ENCODE measurements at places on chromosomes 4 and X.

DNA sequence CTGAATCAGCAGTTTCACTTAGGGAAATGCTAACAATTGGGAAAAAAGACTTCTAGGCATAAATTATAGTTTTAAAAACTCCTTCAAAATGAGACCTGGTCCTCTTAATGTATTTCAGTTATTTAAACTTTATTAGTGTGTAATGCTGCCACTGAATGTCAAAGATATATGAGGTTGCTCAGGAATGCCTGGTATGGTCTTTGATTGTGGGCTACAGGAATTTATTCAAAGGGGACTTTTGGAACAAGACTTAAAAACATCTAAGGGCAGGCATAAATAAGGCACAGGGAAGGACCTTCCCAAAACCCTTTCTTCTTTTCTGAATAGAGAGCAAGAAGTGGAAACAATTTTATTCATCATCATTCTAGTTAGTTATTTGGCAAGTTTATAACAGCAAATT lies 439.1 kb downstream of the TLL1 start:
- DNase-seq, result no peak

DNA sequence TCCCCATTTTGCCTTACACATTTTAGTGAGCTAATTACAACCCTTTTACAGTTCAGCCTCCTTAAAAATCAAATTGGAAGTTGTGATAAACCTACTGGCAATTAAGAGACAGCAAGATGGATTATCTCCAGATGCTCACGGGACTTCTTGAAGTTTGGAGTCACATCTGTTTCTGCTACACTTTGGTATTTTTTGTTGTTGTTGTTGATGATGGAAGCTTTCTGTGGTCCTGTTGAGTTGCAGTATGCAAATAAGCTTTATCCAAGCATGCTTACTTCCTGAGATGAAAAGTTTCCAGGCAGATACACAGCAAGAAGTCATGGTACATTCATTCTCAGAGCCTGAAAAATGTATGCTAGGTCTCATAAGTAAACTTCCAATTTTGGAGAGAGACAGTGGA lies 670.0 kb upstream of the AMOT start:
- no peak for DNase-seq

DNA sequence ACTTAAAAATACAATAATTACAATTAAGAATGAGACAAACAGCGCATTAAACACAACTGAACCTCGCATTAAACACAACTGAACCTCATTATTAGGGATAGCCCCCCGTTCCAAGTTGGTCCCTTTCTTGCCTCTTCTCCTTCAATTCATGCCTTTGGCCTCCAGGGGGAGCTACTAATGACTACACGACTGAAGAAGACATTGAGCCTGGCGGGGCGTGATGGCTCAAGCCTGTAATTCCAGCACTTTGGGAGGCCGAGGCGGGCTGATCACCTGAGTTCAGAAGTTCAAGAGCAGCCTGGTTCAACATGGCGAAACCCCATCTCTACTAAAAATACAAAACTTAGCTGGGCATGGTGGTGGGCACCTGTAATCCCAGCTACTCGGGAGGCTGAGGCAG lies 56.4 kb upstream of the NWD2 start:
- DNase-seq, result peak; percentile 75

- no peak for DNase-seq
Measured at GRCh38 chrX:30590368-30590767, 12.8 kb upstream of the TASL start.

GRCh38 chrX:46561824-46562657 lies 11.5 kb upstream of the CHST7 start:
- DNase-seq, result no peak

- DNase-seq, result no peak
Measured at GRCh38 chr4:176839656-176840055, 46.9 kb upstream of the VEGFC start.

- DNase-seq, result no peak
Measured at GRCh38 chr4:54005475-54005874, 58.9 kb downstream of the CHIC2 start.

- DNase-seq, result no peak
Measured at GRCh38 chr4:53721263-53721662, 130.0 kb upstream of the LNX1 start.

DNA sequence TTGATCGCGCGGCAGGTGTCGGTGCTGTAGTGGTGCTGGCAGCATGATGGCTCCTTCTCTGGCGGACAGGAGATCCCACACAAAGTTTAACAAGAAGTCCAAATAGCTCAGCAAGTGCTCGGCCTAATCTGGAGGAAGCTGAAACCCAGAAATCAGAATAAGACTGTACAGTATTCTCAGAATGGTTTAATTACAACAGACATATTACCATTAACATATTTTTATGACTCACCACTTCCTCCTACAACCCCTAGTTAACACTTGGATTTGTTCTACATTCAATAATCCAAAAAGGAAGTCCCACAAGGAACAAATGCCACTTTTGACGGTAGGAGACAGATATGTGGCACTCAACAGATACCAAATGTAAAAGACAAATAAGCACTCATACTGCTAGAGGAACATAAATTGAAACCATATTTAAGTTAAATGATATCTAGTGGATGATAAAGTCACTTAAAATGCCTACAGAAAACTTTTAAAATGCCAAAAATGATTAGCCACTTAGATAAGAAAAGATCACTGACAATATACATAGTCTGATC lies 91.2 kb downstream of the HUWE1 start:
- DNase-seq, result no peak

- no peak for DNase-seq
Measured at GRCh38 chrX:12390301-12390700, 252.0 kb downstream of the FRMPD4 start.

DNA sequence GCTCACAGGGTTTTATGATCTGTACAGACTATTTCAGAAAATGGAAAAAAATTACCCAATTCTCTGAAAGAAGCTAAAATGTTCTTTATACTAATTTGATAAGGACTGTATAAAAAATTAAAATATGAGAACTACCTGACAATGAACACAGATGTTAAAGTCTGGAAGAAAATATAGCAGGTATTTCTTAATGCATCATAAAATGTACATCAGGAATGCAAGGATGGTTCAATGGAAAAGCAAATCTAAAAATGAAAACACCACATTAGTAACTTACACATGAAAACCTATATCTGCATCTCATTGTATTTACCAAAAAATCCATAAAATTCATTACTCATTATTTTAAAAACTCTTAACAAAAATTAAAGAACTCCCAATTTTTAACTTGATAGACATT lies 39.4 kb downstream of the ARHGAP6 start:
- no peak for DNase-seq

- no peak for DNase-seq
Measured at GRCh38 chrX:50838820-50839600, 25.0 kb upstream of the SHROOM4 start.

DNA sequence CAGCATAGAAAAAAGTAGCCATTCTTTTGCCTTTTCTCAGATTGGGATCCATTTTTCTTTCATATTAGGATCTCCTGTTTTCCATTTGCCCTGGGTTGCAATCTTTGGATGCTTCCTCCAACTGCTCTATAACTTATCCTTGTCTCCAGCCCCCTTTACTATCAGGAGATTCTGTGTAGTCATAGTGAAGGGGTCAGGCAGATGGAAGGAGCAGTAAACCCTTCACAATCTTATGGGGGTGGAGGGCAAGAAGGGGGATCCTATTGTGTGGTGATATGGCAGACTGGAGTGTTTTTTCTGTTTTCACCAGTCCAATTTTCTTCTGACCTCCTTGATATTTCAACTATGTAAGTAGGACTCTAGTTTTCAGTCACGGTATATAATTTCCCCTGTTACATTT lies 1.7 kb upstream of the SMIM9 start:
- DNase-seq, result no peak

GRCh38 chrX:40931921-40932320 lies 153.3 kb upstream of the USP9X start:
- no peak for DNase-seq

DNA sequence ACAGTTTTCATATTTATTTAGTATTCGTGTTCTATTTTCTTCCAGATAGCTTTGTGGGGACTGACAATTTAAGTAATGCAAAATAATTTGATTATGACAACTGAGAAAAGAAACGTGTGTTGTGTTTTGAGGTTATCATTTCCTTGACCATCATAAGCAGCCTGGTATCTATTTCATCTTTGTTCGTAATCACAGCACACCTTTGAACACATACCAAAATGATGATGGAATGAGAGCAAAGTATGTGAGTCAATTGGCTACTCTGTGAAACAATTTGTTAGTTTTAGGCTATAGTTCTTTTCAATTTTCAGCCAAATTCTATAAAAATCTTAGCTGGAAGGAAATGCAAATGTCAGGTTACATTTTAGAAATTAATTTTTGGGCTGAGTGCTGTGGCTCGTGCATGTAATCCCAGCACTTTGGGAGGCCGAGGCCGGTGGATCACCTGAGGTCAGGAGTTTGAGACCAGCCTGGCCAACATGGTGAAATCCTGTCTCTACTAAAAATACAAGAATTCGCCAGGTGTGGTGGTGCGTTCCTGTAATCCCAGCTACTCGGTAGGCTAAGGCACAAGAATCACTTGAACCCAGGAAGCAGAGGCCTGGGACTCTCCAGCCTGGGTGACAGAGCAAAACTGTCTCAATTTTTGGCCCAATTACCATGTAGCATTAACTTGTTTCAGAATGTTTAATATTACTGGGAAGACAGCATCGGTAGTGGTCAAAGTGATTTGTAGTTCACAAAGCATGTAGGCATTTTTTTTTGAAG lies 1.1 kb upstream of the DUSP21 start:
- DNase-seq, result no peak

DNA sequence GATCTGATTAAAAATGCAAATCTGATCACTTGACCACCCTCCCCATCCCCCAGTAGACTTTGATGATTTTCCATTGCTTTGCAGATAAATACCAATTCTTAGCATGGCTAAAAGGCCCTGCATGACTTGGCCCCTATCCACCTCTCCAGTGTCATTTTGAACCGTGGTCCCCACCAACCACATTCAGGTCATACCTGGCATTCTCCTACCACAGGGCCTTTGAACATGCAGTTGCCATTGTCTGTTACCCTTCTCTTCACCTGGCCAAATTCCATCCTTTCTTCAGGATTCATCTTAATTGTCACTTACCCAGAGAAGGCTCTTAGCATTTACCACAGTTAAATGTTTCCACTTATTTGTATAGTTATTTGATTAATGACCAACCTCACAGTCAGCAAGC lies 36.9 kb upstream of the RELL1 start:
- DNase-seq, result no peak

DNA sequence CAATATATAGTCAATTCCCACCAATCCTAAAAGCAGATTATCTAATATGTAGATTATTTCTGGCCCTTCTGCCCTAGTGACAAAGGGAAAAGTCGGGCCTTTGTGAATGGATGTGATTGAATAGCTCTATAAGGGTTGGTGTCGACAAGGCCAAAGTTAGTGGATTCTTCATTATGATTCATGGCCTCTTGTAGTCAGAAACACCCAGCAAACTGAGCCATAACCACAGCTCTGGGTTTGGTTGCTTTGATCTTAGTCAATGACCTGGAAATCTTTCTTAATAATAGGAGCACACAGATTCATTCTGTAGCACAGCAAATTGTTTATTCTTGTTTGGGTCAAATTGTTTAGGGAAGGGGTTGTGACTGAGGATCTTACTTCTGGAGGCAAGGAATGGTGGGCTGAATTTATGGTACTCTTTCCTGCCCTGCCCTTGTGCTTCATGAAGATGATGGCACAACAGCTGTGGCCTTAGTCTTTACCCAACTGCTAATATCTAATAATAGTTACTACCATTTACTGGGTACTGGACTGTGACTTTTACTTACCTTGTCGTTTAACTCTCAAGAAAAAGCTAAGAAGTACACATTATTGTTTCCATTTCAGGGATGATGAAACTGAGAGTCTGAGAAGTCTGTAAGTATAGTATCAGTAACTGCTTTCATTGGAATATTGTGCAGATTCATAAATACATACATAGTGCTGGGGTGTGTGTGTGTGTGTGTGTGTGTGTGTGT lies 74.0 kb downstream of the AFF2 start:
- DNase-seq, result no peak

GRCh38 chr4:121943941-121944340 lies 7.9 kb downstream of the TRPC3 start:
- peak; percentile 86 for DNase-seq

GRCh38 chr4:100823066-100823992 lies 305.5 kb upstream of the EMCN start:
- DNase-seq, result no peak

- no peak for DNase-seq
Measured at GRCh38 chrX:95057341-95057740, 1383.3 kb downstream of the FAM133A start.

All from H1 (cell line).